Activated T-cell treated with anti-CD3 and anti-CD28 coated beads, Interleukin-2, amount 50 U/mL, for 72 hours (primary cell): ENCODE measurements at places on chromosomes 16 and 17.

- DNase-seq, result no peak
Measured at GRCh38 chr16:65538976-65539375, 417.1 kb upstream of the CDH11 start.

GRCh38 chr17:34762078-34762477, 182.7 kb downstream of the TMEM132E start:
- no peak for DNase-seq

DNA sequence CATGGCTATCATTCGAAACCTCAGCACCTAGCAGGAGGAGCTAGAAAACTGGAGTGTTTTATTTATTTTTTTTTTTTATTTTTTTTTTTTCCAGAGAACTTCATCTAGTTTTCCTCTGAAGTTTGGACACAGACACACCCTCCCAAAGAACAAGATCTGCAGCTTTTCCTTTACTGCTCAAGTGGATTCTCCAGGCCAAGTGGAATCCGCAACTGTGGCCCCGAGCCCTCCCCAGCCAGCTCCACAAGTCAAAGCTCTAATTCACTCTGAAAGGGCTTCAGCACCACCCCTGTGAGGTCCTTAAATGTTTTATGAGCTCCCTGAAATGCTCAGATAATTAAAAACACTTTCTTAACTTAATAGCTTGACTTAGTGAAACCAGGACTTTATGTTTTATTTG, 332.1 kb upstream of the DYNLRB2 start:
- no peak for DNase-seq

DNA sequence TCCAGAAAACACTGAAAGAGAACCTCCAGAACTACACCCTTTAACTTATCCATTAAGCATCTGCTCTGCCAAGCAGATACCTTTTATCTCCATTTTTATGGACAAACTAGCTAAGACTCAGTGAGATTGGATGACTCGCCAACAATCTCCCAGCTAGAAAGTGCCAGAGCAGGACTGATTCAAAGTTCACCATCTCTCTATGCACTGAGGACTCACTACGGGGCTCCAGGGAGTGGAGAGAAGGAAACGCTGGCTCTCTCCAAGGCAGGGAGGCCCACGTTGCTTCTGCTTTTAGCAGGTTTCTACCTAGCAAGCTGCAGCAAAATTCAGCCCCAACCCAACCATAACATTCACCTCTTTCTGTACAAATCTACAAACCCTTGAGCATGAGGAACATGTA, 52.8 kb upstream of the ARHGAP44 start:
- no peak for DNase-seq

DNA sequence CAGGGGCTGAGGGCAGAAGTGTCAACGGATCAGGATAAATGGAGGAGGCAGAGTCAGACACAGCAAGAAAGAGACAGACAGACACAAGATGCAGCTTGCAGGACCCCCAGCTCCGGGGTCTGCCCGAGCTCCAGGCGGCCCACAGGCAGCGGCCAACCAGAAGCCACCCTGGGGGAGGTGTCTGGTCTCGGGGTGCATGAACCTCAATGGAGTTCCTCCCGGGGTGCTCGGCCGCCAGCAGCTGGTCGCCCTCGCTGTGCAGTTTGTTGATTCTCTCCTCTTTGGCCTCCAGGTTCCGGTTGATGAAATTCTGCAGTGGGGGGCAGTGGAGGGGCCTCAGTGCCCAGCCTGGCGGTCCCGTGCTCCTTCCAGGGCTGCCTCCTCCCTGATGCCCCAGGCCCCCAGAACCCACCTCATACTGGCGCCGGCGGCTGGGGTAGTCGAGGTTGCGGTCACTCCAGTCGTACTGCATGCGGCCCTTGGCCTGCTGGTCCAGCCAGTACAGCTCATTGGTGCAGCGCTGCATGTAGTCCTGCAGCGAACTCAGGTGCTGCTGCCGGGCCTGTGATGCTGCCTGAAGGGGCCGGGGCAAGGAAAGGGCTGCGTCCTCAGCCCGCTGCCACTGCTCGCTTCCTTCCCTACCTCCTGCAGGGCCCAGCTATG, 38.0 kb downstream of the PPL start:
- no peak for DNase-seq

- no peak for DNase-seq
Measured at GRCh38 chr16:88318521-88318920, 64.2 kb upstream of the ZNF469 start.
